ENCODE measurements at places on chromosomes 3 and 15.

- no peak for DNase-seq
These were observed 4.5 kb upstream of the USP19 start for GRCh38 chr3:49124991-49125670.

GRCh38 chr3:183802989-183803388 is 22.4 kb downstream of the MAP6D1 start:
- no peak for DNase-seq

DNA sequence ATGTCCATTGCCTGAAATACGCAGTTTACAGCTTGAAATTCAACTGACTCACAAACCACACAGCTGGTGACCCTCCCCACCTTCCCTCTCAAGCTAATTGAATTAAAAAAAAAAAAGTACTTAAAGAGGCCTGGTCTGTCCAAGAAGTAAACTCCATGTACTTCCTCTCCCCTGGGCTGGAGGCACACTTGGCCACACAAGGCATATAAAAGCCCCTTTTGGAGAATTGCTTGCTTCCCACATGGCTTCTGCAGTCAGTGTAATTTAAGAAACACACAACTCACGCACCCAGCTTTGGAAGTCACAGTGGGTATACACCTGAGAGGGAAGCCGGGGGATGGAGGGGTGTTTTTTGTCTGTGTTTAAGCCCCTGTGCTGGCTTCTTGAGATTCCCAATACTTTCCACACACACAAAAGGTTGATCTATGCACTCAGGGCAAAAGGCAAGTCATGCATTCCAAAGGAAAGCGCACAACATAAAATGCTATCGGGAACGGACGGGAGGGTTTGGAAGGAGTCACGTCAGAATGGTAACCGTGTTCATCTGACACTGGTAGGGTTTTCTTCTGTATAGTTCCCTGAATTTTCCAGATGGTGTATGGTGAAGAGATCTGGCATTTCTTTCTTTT is 106.6 kb upstream of the ALDH1A3 start:
- DNase-seq = no peak

GRCh38 chr3:149251186-149251585 is 29.6 kb upstream of the CP start:
- no peak for DNase-seq

GRCh38 chr15:32677238-32677750 is 35.8 kb downstream of the SCG5 start:
- no peak for DNase-seq
